ENCODE measurements at places on chromosomes 12 and 14.

DNA sequence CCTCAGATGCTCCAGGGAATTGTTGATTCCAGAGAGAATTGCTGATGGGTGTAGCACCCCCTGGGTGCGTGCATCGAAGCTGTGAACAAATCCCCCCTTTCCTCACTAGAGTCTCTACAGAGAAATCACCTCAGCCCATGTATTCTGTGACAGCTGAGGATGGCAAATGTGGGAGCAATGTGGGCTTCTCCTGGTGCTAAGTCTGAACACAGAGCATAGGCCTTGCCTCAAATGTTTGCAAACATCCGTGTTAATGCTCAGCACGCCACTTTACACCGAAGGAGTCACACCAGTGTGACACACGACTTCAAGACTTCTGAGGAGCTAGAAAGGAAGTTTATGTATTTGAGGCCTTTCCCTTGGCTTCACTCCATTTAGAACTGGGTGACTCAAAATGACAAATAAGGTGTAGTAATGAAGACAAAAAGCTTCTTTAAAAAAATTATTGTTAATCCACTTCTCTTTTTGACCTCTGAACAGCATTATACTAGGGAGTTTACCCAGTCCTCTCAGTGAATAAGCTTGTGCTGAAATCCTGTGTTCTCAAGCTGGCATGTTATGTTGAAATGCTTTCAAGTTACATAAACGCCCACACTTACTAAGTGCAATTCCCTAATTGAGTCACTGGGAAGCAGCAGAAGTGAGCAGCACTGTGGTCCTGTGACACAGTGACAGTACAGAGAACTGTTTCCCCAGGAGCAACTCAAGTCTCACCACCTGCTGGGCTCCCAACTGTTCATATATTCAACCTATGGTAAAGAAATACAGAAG is 92.9 kb downstream of the FAR2 start:
- no peak for DNase-seq

DNA sequence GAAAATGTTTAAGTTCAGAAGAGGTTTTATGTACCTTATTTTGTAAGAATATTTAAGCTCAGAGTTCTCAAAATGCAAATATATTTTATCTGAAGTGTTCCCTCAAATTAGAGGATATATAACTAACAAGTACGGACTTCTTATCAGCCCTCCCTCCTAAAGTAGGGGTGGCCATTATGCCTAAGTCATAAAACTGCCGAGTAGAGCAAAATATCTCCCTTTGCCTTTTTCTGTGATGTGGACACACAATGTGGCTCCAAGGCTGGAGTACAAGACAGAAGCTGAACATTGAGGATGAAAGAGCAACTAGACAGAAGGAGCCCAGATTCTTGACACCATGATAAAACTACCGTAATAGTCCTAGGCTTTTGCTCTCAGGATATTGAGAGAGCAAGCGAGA is 120.9 kb downstream of the MED13L start:
- no peak for DNase-seq

GRCh38 chr12:27806259-27806658 is 26.2 kb upstream of the MANSC4 start:
- DNase-seq, result no peak

GRCh38 chr14:104863131-104863862 is 1.8 kb upstream of the CEP170B start:
- no peak for DNase-seq

DNA sequence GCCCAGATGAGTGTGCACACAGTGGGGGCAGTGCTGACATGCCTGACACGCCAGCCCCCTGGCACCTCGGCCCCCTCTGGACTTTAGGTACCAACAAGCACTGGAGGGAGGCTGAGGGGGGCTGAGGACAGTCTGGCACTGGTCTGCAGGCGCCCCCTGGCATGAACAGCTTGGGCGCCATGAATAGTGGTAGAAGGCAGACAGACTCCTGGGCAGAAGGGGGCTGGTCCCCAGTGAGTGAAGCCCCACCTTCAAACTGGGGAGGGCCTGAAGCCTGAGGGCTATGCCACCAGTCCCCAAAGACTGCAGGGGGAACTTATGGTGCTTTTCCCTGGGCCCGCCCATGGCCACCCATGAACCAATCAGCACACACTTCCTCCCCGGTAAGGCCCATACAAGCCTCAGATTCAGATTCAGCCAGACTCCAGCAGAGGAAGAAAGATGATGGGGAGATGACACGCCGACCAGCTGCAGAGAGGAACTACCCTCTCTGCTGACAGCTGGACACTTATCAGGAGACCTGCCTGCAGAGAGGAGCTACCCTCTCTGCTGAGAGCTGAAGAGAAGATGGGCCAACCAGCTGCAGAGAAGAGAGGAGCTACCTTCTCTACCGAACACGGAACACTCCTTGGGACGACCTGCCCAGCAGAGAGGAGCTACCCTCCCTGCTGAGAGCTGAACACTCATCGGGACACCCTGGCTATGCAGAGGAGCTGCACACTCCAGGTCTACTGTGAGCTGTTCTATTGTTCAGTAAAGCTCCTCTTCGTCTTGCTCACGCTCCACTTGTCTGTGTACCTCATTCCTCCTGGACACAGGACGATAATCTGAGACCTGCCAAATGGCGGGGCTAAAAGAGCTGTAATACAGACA is 324.5 kb downstream of the PCNX1 start:
- DNase-seq, result no peak

Measured in activated T-cell treated with anti-CD3 and anti-CD28 coated beads for 48 hours (primary cell).